ENCODE measurements at places on chromosomes 13 and 19. TPM values are rescaled to one million over a fixed set of nuclear protein-coding genes. Genes with fewer than 3 reads are reported as not detected.
A peak's percentile ranks its signal among the peaks of the same experiment; 100 is the strongest.

Gene CEACAM5
- total RNA-seq: not detected

Gene SBK2
- not detected for total RNA-seq

Gene KLK15
- total RNA-seq: not detected

Gene S1PR5
- 1.6 TPM for total RNA-seq

Gene PNPLA6
- total RNA-seq: 43.8 TPM

Gene KLK12
- total RNA-seq: not detected

Gene OLFM2
- total RNA-seq: 11.9 TPM

Gene ZNF575
- total RNA-seq: not detected

Gene ZAR1L
- total RNA-seq: not detected

Gene CALR
- total RNA-seq: 298 TPM

Gene P2RY11
- total RNA-seq: 3.6 TPM

Gene AMER2
- not detected for total RNA-seq

GRCh38 chr13:54637366-54637765 is 1608.8 kb downstream of the OLFM4 start:
- DNase-seq: no peak

DNA sequence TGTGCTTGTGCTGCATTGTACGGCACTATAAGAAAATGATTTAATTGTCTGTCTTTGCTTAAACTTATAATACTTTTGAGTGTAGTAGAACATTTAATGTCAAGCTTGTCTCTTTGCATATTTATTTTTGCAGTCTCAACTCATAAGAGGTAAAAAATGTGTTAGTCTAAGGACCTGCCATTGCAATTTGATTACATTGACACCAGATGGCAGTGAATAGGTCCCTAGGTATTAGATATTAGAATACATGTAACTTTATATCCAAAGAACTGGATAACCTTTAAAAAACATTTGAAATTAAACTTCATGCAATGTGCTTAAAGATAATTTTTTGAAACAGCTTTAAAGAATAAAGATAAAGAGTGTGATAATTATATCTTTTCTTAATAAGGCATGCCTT is 1421.3 kb downstream of the OLFM4 start:
- no peak for DNase-seq

DNA sequence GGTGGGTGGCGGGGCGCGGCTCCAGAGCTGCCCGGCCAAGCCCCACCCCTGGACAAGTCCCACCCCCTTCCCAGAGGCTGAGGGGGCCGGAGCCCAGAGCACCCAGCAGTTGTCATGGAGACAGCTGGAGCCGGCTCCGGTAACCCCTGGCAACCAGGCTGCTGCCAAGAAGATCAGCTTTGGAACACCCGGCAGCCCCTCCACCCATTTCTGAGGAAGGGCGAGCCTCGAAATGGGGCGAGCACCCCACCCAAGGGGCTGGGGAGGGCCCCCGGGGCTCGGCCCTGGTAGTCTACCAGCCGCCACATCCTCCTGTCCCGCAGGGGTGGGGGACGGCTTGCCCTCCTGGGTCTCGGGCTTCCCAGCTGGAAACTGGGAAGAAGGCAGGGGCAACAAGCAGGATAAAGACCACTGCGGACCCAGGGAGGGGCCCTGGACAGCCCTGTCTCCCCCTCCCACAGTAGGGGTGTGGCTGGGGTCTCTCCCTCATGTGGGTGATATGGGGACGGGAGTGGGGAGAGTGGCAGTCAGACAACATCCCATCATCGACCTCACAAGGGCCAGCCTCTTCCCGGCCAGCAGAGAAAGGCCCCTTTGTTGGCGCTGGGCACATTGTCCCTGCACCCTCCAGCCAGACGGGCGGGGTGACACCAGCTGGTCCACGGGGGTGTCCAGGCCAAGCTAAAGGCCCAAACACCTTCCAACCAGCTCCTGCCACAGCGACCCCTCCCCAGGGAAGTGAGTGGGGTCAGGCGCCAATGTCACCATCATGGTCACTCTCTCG is 1.5 kb downstream of the CERS1 start:
- no peak for DNase-seq

DNA sequence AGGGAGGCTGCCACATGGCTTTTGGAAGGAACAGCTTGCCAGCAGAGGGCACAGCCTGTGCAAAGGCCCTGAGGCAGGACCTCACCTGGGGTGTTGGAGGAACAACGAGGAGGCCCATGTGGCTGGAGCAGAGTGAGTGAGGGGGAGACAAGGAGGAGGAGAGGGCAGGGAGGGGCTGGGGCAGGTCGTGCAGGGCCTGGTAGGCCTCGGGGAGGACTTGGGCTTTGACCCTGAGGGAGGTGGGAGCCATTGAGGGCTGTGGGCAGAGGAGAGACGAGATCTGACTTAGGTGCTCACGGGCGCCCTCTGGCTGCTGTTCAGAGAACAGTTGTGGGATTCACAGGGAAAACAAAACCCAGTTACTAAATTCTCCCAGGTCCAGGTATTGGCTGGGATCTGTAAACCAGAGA is 25.2 kb downstream of the ZNRF4 start:
- DNase-seq: peak; percentile 25

GRCh38 chr19:46023311-46023779 is 492 bp upstream of the PGLYRP1 start:
- no peak for DNase-seq

- DNase-seq: no peak
Measured at GRCh38 chr13:29536853-29537252, 58.6 kb downstream of the SLC7A1 start.

- no peak for DNase-seq
Measured at GRCh38 chr13:93029536-93029935, 197.1 kb upstream of the GPC6 start.

DNA sequence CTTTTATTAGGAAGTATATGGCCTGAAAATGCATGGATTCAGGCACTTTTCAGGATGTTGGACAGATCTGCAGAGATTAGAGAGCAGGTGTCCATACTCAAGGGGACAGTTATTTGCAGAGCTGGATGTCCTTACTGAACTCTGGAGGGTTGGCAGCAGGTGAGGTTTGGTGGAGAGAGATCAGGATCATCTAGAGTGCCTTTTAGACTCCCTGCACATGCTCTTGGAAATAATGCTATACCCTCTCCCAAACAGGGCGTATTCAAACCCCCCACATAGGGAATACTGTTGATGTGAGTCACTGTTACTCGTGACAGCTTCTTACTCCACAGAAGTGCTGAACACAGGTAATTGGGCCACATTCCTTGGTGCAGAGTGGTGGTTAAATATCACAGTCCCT is 725.7 kb upstream of the SGCG start:
- DNase-seq: no peak

- DNase-seq: no peak
Measured at GRCh38 chr19:47324502-47324901, 7.5 kb upstream of the C5AR2 start.

DNA sequence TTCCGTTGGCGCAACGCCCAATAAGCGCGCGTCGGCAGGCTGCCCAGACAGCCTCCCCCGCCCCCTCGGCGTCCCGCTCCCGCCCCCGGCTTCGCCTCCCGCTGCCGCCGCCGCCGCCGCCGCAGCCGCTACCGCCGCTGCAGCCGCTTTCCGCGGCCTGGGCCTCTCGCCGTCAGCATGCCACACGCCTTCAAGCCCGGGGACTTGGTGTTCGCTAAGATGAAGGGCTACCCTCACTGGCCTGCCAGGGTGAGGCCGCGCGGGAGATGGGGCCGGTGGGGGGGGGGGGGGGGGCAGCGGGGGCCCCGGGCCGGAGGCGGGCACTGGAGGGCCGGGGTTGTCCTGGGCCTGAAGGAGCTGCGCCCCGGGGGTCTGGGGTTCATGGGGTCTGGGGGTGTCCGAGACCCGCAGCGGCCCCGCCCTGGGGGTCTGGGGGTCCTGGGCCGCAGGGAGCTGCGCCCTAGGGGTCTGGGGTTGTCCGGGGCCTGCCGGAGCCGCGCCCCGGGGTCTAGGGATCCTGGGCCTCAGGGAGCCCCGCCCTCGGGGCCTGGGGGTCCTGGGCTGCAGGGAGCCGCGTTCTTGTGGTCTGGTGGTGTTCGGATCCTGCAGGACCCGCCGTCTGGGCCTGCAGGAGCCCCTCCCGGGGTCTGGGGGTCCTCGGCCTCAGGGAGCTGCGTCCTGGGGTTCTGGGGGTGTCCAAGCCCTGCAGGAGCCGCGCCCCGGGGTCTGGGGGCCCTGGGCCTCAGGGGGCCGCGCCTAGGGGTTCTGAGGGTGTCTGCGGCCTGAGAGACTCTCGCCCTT is at the start of gene HDGFL2:
Gene HDGFL2, plus strand, starts transcription at position 124 of the 801 bp plus-strand sequence. Its CDS starts 54 bp downstream, at position 178.
- no peak for DNase-seq

- peak; percentile 72 for DNase-seq
Measured at GRCh38 chr19:782185-782877, 14.9 kb upstream of the PTBP1 start.

DNA sequence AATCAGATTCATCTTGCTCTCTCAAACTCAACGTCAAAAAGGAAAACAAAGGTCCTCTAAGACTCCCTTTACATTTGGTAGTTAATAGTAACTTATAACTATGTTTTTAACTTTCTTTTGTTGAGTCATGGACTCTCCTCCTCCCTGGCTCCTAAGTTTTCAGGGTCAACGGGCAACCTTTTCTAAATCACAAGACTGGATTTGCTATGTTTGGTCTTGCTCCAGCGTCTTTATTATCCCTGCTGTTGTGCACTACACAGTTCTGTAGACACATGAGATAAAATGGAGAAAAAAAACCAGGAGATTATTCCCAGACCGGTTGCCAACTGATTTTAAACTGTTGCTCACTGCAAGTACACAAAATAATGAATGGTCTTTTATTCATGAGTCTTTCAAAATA is 1.9 kb upstream of the ITM2B start:
- DNase-seq: no peak

DNA sequence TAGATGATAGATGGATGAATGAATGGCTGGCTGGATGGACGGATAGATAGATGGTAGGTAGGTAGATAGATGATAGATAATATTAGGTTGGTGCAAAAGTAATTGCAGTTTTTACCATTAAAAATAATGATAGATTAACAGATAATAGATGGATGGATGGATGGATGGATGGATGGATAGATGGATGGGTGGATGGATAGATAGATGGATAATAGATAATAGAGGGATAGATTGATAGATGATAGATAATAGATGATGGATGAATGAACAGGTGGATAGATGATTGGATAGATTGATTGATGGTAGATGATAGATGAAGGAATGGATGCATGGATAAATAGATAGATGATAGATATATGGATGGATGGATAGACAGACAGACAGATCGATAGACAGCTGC is 87.9 kb upstream of the RAP2A start:
- DNase-seq: no peak

DNA sequence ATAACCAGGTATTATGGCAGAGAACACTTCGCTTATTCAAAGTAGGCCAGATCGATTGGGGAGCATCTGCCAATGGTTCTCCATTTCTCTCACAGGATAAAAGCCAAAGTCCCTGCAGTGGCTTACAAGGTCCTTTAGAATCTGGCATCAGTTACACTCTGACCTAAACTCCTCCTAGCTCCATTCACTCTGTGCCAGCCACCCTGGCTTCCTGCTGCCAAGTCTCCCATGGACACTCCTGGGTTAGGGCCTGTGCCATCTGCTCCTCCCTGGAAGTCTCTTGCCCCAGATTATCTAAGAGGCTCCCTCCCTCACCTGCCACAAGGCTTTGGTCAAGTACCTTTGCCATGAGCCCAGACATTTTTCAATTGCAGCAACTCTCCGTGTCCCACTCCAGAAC is 649.2 kb downstream of the DACH1 start:
- DNase-seq: no peak

GRCh38 chr19:17778251-17778967 is 16.5 kb upstream of the B3GNT3 start:
- DNase-seq: peak; percentile 29

- DNase-seq: no peak
Measured at GRCh38 chr19:7535998-7536695, 630 bp downstream of the PNPLA6 start.

GRCh38 chr13:59856281-59856810 is 307.4 kb downstream of the DIAPH3 start:
- DNase-seq: no peak

DNA sequence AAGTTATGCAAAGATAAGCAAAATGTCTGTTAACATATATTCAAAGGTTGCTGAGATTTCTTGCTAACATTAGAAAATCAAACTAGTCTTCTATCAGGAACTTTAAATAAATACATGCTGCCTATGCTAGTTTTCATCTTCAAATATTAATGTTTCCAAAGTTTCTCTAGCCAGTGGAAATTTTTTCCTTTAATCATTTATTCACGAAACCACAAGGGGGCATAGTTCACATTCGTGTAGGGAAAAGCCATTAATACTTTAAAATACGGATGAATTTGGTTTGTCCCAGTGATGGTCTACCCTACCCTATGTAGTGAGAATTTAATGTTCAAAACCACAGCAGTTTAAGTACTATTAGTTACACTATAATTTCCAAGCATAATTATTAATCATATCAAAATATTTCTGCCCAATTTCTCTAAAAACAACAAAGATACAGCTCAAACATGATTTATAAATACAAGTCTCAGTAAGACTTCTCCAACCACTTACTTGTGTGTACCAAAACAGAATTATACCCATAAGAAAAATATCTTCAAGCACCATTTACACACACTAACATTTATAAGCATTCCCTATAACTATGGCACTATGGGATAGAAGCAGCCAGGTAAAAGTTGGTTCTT is 16.2 kb downstream of the NUFIP1 start:
- DNase-seq: no peak

- no peak for DNase-seq
Measured at GRCh38 chr13:40984668-40985366, 34.3 kb downstream of the ELF1 start.

DNA sequence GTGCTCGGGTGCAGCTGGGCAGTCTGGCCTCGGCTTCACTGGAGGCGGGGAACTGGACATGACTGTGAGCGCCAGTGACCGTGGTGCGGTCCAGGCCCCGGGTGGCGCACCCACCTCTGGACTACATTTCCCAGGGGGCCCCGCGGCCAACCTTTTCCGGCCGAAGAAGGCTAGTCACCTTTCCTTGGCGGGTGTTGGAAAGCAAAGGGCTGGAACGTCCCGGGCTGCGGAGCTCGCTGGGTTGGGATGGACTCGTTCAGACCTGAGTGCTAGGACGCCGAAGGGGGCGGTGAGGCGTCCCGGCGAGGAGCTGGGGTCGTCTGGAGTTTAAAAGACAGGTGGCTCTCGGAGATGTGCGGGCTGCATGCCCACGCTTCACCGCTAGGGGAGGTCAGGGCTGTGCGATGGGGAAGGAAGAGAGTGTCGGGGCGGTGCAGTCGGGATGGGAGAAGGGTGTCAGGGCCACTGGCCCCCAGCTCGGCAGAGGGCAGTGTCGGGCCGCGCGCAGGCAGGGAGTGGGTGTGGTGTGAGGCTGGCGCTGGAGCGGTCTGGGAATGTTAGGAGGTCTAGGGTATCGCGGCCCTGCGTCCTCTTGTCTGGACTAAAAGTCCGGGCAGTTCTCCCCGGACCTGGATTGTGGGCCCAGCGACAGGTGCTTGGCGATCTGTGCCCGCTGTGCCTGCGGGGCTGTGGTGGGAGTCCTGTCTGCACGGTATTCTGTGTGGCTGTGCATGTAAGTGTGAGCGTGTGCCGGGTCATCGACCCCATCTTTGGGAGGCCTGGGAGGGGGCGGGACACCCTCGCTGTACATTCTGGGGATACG is 57.1 kb downstream of the ZNF568 start:
- peak; percentile 90 for DNase-seq

- no peak for DNase-seq
Measured at GRCh38 chr13:94305033-94305432, 174.4 kb downstream of the DCT start.

GRCh38 chr19:45370410-45371204 is at the start of gene ERCC2:
Gene ERCC2, minus strand, starts transcription at chr19:45370573. Its CDS starts 33 bp downstream, at chr19:45370540.
- DNase-seq: peak; percentile 100

GRCh38 chr19:3474010-3474409 is 6.3 kb downstream of the SMIM24 start:
- DNase-seq: peak; percentile 44
